ENCODE measurements at places on chromosomes 6 and 20. TPM values are rescaled to one million over a fixed set of nuclear protein-coding genes. Genes with fewer than 3 reads are reported as not detected.

DNA sequence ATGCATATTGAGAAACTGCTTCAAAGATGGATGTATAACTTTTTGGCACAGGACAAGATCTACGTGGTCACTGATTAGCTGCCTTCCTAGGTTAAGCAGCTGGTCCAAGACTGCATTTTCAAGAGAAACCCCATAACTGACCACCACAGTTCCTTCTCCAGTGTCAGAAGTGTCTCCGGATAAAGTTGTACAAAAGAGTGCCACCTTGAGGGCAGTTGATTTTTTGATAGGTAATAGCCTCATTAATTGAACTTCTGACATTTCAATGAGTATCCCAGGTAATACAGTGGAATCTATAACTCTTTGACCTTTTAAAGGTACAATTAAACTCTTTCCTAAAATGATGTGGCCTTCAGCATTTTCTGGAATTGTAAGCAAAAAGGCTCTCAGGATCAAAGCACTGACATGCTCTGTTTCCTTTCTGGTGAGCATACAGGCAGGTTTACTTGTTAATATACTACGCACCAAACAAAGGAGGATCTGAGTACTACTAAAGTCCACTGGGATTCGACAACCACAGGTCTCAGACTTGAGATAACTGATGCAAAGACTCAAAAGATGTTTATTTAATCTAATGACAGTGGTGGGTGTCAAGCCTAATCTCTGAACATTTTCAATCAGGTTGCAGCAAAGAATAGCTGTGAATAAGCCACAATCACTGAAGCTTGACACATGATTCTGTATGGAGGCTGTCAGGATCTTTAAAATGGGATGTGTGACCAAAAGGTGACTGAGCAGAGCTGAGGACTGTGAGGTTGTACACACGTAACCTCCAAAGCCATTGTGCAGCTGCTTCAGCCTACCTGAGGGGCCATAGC, 21.2 kb downstream of the MKKS start:
- no peak for DNase-seq

DNA sequence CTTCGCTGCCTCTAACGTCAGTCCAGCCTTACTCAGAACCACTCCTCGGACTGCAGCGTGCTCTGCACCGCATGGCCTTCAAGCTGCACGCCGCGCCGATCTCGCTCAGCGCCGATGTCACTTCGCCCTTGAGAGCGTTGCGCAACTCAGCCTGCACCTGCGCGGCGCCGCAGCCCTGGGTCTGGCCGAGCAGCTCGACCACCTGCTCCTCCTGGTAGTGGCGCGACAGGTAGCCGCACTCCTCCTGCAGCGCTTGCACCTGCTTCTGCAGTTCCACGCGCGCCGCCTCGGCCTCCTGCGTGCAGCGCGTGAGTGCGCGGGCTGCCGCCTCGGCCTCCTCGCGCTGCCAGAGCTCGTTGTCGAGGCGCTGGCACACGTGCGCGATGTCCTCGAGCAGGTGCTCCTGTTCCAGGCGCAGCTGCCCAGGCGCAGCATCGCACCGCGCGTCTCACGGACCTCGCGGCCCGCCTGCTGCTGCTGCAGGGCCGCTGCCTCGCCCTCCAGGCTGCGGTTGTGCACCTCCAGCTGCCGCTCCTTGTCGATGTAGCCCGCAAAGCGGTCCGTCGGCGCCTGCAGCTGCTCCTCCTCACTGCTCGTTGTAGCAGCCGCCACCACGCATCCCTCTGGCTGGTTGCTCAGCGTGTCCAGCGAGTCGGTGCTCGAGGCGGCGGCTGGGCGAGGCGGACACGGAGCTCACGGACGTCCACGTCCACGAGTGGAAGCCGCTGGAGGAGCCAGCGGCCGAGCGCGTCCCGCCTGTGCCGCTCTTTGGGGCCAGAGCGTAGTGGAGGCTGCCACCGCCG, 380.6 kb upstream of the CHD6 start:
- DNase-seq = no peak

DNA sequence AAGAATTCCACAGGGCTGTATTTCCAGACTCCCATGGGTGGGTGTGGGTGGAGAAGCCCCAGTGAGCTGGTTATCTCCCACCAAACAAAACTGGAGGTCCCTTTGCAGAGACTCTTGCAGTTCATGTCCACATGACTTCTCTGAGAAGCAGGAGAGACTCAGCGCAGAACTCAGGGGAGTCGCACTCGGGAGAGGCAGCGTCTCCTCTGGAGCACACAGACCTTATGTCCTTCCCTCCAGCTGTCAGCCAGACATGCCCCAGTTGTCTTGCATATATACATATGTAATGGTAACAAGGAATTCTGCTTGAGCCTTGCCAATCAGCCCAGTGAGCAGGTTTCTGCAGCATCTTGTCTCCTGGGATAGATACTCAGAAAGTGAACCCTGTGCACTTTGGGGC, 23.8 kb downstream of the MYT1 start:
- no peak for DNase-seq

- peak; percentile 56 for DNase-seq
These were observed 17.6 kb upstream of the SNAI1 start for GRCh38 chr20:49964964-49965780.

C2 gene
- not detected for total RNA-seq

DNA sequence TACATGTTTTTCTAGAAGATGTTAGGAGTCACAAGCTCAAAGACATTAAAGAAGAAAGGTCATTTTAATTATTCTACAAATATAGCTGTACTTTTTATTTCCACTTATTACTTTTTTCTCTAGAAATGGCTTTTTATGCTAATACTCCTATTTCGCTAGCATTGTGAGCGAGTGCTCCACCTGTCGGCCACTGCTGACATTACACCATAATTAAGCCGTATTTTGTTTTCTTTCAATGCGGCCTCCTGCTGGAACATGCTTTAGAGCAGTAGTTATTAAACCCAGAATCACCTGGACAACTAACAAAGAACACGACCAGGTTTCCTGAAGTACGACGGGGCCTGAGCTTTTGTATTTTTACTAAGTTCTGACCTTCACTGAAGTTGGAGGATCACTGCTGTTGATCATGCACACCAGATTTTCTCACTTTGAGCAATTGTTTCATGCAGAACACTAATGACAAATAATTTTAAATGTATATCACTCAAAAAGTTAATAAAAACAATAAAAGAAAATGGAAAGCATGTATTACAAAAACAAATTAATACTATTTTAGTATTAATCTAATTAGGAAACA, 74.1 kb upstream of the PAK5 start:
- DNase-seq = peak; percentile 39

- DNase-seq = no peak
These were observed 177.0 kb upstream of the SNX9 start for GRCh38 chr6:157646012-157646411.

DNA sequence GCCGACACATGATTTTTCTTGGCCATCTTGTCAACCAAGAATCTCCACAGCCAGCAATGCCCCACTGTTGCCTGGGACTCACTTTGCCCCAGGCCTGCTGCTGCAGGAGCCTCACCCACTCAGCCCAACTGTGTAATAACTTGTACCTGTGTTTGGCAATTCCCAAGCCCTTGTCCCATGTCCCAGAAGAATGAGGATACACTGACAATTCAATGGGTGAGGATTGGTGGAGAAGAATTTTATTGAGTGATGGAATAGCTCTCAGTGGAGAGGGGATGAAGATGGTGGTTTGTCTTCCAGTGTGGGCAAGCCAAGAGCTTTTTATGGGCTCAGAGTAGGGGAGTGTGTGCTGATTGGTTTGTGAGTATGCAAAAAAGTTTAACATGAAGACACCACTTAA, 861.9 kb downstream of the TFAP2A start:
- no peak for DNase-seq

DNA sequence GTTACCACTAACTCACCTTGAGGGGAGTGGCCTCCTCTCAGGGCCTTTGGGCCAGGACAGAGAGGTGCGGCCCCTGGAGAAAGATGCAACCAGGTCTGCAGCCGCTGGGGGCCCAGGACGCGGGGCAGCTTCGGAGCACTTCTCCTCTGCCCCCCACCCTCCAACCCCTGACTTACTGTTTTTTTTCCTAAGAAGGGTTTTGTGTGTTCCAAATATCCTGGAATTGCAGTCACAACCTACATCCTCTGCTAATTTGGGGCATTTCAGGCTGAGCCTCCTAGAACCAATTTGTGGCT, 1.7 kb downstream of the LINC00237 start:
- no peak for DNase-seq

GRCh38 chr6:32833664-32834063, 4.9 kb downstream of the TAP2 start:
- DNase-seq = no peak

COL11A2 gene
- total RNA-seq = 0.10 TPM

GRCh38 chr20:48771542-48771941, 56.3 kb downstream of the PREX1 start:
- DNase-seq = no peak

- no peak for DNase-seq
These were observed 273.7 kb downstream of the TAF4 start for GRCh38 chr20:61791995-61792394.

- DNase-seq = peak; percentile 67
These were observed 26.2 kb downstream of the CTCFL start for GRCh38 chr20:57498425-57499400.

ETV7 gene
- 0.99 TPM for total RNA-seq

DNA sequence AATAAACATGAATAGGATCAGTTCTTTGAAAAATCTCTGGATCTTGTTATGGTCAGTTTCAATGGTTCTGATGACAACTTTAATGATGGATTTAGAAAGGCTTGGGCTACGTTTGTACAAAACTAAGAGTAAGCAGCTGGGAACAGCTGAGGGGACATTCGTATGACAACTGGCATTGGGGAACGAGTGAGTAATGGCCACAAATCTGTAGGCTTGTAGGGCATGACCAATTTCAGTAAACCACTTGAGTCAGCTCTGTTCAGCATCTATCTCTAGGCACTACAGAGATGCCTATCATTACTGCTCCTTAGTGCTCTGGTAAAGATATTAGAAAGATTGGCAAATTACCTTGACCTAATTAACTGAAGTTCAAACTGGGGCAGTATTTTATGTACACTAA, 1375.6 kb downstream of the EPHA7 start:
- no peak for DNase-seq

BPI gene
- 0.10 TPM for total RNA-seq

DNA sequence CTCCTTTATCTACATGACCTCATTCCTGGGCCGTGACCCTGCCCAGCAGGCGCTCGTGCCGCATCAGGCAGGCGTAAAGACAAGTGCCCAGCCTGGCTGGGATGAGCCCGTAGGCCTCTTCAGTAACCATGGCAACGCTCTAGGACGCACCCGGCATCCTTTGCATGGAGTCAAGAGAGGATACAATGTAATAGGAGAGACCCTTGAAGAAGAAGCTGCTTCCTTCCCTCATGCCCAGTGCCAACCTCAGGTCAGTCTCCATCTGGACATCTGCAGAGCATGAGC, 5.0 kb upstream of the LSM14B start:
- DNase-seq = no peak

GRCh38 chr6:35534407-35535170, 21.9 kb upstream of the TULP1 start:
- DNase-seq = no peak

EDN3 gene
- not detected for total RNA-seq

- DNase-seq = no peak
These were observed 230.5 kb upstream of the FKBP1C start for GRCh38 chr6:62980724-62981123.

RAE1 gene
- 51.1 TPM for total RNA-seq

DNA sequence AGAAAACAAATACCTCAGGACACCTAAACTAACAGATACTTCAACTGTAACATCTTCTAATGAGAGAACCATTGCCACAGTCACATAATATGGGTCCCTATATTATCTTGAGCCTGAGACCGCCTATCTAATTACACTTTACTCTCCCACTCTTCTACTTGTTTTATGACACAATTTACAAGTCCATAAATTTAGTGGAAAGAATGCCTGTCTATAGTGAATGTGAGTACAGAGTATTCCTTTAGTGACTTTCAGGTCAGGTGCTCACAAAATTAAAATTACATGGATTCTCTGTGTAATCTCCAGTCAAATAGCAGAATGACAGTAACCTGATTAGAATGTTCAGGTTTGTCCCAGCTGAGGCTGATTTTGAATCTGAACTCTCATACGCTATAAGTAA, 624.1 kb downstream of the PKHD1 start:
- DNase-seq = no peak

MLN gene
- total RNA-seq = not detected

DNA sequence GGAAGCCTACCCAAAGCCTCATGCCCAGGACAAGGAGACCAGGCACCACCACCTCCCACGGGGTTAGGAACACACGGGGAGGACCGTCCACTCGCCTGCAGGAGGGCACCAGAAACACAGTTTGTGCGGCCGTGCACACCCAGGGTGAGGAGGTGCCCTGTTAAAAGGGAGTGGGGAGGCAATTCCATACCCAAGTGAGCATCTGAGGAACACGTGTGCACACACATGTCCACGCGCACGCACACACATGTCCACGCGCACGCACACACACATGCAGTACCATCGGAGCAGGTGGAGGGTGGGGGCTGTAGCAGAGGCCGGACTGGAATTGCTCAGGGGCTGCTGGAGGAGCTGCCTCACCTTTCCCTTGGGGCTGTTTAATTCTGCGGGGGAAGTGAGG, 259.4 kb downstream of the TAF4 start:
- DNase-seq = no peak

DNA sequence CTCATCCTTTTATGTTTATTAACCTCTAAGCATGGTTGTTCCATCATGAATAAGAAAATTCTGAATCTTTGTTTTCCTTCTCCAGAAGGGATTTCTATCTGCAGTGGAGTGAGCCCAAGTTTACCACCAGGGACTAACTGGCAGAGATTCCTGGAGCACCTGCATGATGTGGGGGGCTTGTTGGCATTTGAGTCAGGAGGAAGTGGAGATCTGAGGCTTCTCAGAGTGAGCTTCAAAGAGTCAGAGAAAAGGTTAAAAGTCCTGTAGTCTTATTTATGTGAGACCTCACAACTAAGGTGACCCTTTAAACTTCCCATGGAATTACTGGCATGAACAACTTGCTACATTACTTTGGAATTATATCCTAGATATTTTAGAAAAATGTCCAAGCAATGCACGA, 138.1 kb upstream of the SLC24A3 start:
- DNase-seq = no peak

DNA sequence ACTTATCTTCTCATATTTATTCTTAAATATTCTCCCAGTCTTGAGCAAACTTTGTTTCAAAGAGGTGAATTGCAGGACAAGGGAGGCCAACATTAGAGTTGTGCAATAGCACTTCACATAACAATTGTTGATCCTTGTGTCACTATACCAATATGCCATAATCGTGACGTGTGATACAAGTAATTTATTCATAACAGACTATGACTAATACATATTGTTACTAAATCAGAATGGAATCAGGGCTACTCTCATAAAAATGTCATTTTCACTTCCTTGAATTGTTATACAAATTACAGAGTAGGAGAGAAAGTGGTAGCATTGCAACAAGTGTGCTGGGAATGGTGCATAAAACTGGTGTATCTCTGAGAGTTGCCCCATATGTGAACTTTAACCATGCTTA, 37.2 kb upstream of the PLCB1 start:
- no peak for DNase-seq

CNKSR3 gene
- 8.3 TPM for total RNA-seq

GRCh38 chr6:100134703-100135102, 140.7 kb upstream of the MCHR2 start:
- DNase-seq = no peak

GRCh38 chr6:90870561-90870960, 283.7 kb upstream of the MAP3K7 start:
- DNase-seq = no peak

All from H4 (cell line).